RCC 7860 (cell line): ENCODE measurements at places on chromosomes 4 and X.

DNA sequence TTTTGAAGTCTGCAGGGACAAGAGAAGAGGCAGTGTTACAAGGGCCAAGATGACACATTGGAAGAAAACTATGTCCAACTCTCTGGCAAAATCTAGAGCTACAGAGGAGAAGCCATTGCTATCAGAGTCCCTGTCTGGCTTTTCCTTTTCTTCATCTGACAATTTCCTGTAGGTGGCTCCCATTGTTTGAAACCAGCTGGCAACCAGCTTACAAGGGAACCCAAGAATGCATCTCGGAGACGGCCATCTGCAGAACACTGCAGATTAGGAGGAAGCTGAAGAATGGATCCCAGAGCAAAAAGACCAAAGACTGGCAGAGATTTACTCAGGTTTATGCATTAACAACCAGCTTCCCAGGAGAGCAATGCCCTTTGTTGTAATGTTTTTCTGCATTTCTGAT lies 216.2 kb upstream of the CTSO start:
- DNase-seq = no peak

GRCh38 chr4:69057620-69058409 lies 38.5 kb upstream of the UGT2B7 start:
- peak; percentile 50 for DNase-seq

GRCh38 chr4:41185614-41186592 lies 28.4 kb downstream of the APBB2 start:
- DNase-seq = peak; percentile 49

GRCh38 chrX:109440475-109440874 lies 41.4 kb downstream of the GUCY2F start:
- DNase-seq = no peak

DNA sequence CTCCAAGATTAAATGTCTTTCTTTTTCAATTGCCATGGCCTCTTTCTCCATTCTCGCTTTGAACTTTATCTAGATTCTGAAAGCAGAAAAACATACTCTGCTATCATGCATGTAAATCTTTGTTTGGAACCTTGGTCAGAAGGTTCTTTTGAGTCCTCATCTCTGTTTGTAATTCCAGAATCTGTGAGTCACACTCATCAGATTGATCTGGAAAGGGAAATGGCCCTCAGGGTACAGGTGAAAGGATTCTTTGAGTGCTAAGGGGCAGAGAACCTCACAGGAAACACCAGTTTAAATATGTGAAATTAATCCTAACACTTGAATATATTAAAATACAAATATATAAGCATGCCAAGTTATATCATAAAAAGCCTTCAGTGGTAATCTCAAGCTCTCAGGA lies 211.0 kb upstream of the ADGRL3 start:
- no peak for DNase-seq

GRCh38 chrX:111170017-111170416 lies 74.0 kb downstream of the PAK3 start:
- no peak for DNase-seq

GRCh38 chr4:149311076-149311475 lies 504.6 kb downstream of the IQCM start:
- no peak for DNase-seq

DNA sequence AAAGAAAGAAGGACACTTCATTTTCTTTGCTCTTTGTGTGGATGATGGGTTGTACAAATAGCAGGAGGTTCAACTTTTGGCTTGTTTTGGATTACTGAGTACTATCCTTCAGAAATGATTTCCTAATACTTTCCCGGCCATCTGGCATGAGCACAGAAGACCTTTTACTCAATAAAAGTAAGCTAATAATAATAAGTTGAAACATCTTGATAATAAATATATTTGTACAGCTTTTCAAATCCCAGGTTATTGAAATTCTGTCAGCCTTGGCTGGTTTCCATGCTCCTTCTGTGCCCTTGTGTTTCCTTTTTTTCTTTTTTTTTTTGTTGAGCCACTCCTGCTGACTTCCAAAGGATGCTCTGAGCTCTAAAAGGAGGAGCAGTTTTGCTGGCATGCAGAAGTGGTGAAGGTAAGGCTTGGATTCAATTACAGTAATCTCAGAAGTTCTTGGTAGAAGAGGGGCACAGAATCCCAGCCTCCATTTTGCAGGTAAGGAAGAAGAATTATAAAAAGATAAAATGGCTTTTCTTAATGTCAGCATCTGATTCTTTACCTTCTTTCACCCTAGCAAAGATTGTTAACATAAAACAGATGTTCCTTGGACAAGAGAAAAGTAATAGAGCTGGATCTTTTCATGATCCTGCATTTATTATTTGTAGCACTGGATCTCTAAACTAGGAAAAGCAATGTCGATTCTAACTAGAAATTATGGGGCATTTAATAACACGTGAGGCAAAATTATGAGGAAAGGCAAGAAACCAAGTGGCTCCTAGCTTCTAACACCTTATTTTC lies 31.9 kb downstream of the REPS2 start:
- no peak for DNase-seq

- DNase-seq = no peak
These were observed 1056.3 kb upstream of the IGFBP7 start for GRCh38 chr4:58166490-58166889.

DNA sequence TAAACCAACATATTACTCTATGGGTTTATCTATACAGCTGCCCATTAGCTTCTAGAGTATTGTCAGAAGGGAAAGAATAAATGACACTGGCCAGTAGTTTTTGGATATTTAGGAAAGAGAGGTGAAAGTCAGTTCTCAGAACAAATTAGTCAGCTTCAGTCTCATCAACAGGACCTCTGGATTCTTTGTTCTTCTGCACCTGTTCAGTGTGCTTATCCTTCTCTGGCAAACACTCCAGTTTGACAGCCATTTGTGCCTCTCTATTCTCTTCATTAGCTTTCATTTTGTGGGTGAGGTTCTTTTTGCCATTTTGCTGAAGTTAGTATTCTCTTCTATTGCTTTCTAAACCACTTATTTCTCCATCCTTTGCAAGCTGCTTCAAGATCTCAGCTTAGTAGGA lies 107.0 kb downstream of the PCDH18 start:
- DNase-seq = no peak

DNA sequence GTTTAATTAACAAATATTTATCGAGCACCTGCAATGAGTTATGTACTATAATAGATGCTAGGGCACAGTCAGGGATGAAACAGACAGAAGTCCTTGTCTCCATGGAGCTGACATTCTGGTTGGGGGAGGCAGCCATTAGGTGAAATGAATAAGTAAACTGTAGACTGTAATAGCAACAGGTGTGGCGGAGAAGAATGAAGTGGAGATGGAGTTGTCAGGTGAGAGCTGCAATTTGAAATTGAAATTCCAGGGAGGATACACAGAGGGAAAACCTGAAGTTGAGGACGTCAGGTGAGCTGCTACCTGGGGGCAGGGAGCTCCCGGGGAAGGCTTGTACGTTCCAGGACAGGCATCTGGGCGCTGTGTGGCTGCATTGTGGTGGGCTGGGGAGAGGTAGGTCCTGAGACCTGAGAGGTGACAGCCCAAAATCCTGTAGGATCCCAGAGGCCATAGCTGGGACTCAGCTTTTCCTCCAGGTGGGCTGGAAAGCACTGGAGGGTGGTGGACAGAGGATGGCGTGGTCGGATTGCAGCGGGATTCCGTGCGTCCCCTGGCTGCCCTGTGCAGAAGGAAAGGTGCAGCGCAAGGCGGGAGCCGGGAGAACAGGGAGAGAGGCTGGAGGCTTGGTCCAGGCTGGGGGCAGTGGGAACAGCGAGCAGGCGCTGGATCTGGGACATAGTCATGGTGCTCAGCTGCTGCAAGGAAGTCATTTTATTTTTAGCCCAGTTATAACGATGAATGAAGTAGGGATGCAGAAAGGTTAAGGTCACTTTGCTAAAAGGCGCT lies 24.8 kb downstream of the CYTL1 start:
- no peak for DNase-seq

DNA sequence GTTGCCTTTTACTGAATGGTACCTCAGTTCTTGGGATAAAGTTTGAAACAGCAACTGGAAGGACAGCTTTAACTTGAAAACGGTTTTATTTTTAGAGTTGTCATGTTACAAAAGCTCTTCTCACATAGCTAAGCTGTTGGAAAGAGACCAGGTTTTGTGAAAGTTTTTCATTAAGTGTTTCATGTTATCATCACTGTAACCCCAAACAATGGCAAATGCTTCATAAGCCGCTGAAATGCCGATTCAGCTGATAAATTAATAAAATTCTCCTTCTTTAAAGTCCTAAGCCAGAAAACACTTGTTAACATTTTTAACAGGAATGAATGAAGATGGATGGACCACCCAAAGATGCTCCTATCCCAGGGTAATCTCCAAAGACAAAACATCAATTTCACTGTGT lies 76.1 kb upstream of the IRF2 start:
- DNase-seq = no peak

DNA sequence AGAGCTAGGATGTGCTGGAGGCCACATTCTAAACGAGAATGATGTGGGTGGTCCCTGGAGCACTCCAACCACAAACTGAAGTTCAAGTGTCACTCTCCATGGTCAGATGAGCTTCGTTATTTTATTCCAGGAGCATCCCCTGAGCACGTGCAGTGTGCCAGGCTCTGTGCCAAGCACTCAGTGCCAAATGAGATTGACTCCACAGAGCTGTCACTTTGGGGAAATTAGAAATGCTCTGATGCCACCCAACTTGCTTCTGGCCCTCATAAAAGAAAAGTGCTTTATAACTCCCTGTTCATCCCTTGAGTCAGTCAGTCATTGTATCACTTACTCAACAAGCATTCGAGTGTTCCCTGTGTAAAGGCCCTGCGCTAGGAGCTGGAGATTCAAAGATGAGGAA lies 91.2 kb downstream of the RTL5 start:
- DNase-seq = no peak

DNA sequence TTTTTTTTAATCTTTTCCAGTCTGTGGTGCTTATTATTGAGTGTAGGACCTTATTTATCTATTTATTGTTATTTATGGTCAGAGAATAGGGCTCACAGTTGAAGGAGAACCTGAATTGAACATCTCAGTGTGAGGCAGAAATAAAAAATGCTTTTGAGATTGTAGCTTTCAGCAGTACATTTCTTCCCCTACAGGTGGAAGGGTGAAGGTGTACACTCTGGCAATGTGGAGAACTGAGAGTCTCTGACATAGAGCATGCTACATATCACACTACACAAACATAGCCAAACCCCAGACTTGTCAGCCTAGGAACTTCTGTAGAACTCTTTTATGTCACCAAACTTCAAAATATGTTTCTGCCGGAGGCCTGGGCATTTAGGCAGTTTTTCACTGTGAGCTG lies 140.2 kb downstream of the STIM2 start:
- no peak for DNase-seq

GRCh38 chrX:54358424-54359211 lies 772 bp upstream of the WNK3 start:
- DNase-seq = no peak

GRCh38 chr4:42339935-42340406 lies 57.3 kb upstream of the SHISA3 start:
- DNase-seq = no peak

DNA sequence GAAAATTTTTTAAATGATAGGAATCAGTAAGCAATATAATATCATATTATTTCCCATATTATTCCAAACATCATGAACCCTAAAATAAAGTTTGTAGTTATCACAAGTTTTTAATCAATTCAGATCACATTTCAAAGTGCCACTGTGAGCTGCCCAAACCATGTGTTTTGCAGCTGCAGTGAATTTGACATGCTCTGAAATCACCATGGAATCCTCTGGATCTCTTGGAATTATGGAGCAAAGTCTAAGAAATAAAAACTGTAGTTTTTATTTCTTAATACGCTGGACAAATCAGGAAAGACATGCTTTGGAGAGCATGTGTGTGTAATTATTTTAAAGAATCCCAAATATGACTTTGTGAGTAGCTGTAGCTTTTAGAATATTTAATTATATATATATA lies 262.7 kb downstream of the ANKRD50 start:
- no peak for DNase-seq

- no peak for DNase-seq
These were observed 203.3 kb downstream of the ANTXR2 start for GRCh38 chr4:79869597-79870237.

- DNase-seq = no peak
These were observed 31.3 kb upstream of the DDX53 start for GRCh38 chrX:22968494-22968893.

GRCh38 chr4:53023677-53024299 lies 161.7 kb downstream of the RASL11B start:
- DNase-seq = no peak

GRCh38 chr4:186669159-186669731 lies 54.4 kb downstream of the FAT1 start:
- DNase-seq = no peak

GRCh38 chr4:39763714-39764572 lies 66.0 kb downstream of the UBE2K start:
- DNase-seq = no peak

GRCh38 chr4:62324215-62324614 lies 1124.1 kb downstream of the ADGRL3 start:
- no peak for DNase-seq

GRCh38 chr4:107366900-107367299 lies 330.8 kb upstream of the DKK2 start:
- DNase-seq = no peak

- DNase-seq = no peak
These were observed 45.6 kb upstream of the GRIA3 start for GRCh38 chrX:123138473-123138872.

- no peak for DNase-seq
These were observed 111.9 kb upstream of the EDNRA start for GRCh38 chr4:147368948-147369347.

DNA sequence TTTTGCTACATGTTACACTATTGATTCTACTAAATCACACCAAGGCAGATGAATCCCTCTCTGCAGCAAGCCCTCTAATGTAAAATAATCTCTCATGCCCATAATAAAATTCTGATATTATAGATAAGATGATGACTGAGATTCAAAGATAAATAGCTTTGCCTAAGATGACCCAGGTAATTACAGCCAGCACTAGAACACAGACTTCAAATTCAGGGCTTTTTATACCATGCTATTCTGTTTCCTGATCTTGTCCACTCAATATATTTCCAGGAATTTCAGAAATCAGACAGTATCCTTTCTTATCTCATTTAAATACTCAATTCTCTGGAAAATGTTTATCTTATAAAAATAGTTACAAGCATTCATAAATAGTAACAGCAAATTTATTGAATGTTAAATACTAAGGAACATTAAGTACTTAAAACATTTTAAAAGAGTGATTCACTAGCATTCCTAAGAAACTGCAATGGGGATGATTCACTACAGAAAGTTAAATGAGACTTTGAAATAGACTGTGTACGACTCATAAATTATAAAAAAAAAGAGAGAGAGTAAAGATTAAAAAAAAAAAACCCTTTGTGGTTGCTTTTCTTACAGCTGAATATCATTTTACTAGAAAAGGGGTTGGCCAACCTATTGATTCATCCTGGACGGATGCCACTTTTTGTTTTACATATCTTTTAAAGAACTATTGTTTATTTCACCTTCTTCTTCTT lies 45.8 kb upstream of the IL21 start:
- DNase-seq = peak; percentile 88

DNA sequence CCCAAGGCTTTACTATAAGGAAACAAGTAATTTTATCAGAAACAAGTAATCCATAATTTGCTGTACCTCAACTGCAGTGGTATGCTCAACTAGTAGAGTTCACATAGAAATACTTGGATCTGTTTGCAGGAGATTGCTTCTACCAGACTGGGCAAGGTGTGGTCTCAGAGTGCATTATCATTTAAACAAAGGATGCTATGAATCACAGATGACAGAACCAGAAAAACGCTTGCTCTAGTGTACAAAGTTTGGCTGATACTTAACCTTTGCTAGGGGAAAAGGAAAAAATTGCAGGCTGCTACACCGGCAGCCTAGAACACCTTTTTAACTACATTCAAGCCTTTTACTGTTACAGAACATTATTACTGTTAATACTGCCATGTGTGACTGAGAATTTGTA lies 97.1 kb downstream of the ENOX2 start:
- no peak for DNase-seq
